NCI-H69 (cell line): ENCODE measurements at places on chromosomes 16 and 17.

GRCh38 chr16:2977440-2977839, 2.8 kb downstream of the PKMYT1 start:
- peak; percentile 93 for DNase-seq

GRCh38 chr17:43416998-43417890, 18.5 kb downstream of the ARL4D start:
- peak; percentile 89 for DNase-seq

GRCh38 chr17:68507576-68507975, 4.7 kb upstream of the PRKAR1A start:
- no peak for DNase-seq

- no peak for DNase-seq
Observed at GRCh38 chr17:66445229-66445628, 142.8 kb downstream of the PRKCA start.

GRCh38 chr17:17134957-17135333, 71.2 kb downstream of the PLD6 start:
- no peak for DNase-seq

DNA sequence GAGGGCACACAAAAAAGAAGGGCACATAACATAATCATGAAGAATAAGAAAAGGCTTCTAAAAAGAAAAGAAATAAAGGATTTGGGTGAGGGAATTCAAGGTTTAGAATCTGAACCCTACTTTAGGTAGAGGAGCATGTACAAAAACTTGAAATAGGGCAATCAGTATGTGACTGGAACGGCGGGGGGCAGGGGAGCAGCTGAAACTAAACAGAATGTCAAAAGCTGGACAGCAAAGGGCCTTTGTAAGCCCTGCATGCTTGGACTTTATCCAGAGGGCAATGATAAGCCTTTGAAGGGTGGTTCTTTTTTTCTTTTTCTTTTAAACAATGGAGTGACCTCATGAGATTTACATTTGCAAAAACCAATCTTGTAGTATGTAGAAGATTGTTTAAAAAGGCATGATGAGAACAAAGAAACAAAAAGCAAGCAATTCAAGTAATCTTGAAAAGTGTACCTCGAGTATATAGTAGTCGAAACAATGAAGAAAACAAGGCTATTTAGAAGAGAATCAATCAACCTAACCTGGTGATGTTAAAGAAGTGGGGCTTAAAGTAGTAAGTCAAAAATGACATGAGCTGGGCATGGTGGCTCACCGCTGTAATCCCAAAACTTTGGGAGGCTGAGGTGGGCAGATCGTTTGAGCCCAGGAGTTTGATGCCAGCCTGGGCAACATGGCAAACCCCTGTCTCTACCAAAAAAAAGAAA, 46.7 kb upstream of the ANKFY1 start:
- DNase-seq: no peak

DNA sequence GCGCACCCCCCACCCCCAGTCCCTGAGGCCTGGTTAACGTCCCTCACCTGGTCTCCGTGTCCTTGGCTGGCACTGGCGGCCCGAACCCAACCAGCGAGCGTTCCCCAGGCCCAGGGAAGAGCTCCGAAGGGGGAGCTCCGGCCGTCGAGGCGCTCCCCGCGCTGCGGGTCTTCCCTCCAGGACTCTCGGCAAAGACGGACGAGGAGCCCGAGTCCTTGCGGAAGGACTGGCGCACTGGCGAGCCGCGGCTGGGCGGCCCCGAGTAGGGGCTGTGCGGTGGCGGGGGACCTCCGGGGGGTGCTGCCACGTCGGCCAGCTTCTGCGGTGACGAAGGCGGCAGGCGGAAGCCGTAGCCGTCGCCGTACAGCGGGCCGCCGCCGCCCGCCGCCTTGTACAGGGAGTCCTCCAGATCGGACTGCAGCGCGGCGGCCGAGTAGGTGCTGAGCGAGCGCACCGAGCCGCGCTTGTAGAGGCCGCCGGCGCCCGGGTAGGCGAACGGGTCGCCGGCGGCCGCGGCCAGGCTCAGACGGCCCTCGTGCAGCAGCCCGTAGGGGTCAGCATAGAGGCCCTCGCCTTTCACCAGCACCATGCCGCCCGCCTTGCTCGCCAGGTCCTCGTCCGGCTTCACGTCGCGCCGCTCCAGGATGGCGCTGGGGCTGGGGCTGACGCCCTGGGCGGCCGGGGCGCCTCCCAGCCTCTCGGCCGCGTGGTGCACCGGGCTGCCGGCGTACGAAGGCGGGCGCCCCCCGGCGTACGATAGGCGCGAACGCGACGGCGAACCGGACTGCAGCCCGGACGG, 44.1 kb downstream of the SRCIN1 start:
- no peak for DNase-seq

DNA sequence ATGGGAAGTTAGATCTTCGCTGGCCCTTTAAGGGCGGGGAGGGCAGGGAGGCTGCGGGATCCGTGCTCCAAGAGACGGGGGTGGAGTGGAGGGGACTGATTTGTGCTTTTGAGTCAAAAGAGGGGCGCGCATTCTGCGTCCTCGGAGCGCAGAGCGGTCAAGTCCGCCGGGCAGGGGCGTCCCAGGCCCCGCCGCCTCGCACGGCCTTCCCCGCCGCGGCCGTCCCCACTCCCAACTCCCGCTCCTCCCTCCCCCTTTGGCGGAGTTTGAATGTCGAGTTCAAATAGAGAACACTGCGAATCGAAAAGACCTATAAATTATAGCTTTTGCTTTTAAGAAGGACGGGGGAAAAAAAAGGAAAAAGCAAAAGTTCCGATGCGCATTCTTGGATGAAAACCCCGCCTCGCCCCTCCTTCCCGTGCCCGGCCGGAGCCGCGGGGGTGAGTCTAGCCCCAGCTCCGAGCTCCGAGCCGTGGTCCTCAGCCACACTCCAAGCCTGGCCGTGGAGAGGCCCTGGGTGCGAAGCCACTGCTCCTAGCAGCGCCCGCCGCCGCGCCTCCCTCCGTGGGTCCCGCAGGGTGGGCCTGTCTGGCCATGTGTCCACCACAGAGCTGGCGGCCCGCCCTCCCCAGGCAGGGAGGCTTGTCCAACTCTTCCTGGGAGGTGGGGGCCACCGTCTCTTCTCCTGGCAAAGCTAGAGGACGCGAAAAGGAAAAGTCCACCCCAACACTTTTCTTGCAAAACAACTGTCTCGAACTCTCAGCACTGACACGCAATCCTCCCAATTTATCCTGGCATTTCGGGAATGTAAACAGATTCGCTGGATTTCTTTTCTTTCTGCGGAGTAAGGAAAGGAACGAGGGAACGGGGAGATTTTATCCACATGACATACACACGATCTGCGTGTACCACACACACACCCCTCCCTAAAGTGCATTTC, 3.6 kb downstream of the CBX8 start:
- peak; percentile 67 for DNase-seq

DNA sequence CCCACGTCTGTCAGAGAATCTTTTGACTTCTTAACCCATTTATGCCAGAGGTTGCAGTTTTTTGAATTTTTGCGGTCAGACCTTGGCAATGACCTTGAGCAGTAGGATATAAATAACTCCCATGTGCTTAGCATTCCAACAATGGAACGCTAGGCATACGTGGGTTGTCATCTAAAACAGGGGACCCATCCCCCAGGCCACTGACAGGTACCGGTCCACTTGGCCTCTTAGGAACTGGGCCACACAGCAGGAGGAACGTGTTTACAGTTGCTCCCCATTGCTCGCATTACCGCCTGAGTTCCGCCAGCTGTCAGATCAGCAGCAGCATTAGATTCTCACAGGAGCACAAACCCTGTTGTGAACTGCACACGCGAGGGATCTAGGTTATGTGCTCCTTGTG, 76.8 kb upstream of the LGALS9 start:
- no peak for DNase-seq

DNA sequence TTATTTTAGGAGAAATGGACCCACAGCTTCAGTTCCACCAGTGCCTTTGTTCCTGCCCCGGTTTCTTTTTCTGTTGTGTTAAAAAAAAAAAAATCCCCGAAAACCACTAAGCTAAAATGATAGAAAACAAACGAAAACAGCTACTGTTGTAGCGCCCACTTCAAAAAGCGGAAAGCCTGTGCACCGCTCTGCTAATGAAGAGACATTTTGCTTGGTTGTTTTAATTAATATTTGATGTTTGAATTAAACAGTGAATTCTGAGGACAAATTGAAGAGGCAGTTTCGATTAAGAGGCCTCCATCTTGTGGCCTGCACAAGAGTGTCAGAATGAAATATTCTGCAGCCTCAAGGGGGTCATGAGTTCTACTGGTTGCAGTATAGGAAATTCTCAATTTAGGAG, 186.7 kb downstream of the RPTOR start:
- no peak for DNase-seq

GRCh38 chr16:67187175-67187890, 2.6 kb downstream of the EXOC3L1 start:
- no peak for DNase-seq
